ENCODE measurements at places on chromosomes 2 and 18.

- no peak for DNase-seq
These were observed 28.1 kb downstream of the RHOB start for GRCh38 chr2:20474757-20475566.

DNA sequence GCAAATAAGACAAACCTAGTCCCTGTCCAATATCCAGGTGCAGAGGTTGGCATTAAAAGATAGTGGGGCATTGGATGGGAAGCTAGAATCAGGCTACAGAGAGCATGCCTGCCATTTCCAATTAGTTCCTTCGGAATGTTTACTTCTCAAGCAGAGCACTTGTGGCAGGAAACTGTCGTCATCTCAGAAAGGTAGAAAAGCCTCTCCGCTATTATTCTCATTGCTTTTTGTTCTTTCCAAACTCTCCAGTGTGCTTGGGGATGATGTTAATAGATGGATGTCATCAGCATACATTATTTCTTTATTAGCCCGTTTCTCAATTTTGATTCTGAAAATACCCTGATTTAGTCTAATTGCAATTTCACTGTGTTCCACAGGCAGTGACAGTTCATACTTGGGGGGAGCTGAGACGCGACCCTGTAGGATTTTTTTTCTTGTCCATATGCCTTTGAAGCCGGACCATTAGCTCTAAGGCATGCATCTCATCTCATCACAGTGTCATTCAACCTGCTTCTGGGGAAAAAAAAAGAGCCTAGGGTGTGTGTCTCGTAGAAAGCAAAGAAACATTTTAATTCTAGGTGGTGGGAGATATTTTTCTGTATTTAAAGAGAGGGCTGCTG, 7.7 kb downstream of the ASB18 start:
- DNase-seq, result no peak

GRCh38 chr2:9422321-9423099, 818 bp downstream of the ITGB1BP1 start:
- peak; percentile 44 for DNase-seq

DNA sequence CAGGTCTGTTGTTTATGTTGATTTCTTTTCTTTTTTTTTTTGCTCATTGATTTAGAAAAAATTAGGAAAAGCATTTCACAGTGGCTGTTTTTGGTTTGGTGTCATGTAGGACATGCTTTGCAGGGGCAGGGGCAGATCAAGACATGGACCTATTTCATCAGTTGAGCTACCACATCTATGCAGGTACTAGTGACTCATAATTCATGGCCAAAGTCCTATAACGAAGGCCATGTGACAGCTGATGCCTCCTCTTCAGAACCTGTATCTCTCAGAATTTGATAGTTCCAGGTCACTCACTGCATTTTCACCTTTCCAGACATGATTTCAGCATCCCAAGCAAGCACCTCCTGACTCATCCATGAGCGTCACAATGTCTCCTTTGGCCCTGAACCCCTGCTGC, 195.8 kb downstream of the ALK start:
- no peak for DNase-seq

DNA sequence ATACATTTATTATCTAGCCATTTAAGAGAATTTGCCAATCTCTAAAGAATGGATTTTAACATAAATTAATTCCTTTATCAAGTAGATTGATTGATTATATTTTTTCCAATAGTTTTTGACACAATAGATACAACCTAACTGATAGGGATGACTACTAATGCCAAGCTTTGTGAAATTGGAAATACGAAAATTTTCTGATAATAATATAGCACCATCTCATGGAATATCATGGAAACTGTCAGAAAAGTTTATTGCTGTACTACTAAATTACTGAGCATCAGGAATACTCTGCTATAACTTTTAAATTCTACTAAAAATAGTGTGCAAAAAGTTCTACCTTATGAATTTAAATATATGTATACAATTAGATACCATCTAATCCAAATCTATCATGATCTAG, 101.8 kb upstream of the MAP2 start:
- no peak for DNase-seq

GRCh38 chr2:231039821-231040364, 2.6 kb downstream of the C2orf72 start:
- no peak for DNase-seq

DNA sequence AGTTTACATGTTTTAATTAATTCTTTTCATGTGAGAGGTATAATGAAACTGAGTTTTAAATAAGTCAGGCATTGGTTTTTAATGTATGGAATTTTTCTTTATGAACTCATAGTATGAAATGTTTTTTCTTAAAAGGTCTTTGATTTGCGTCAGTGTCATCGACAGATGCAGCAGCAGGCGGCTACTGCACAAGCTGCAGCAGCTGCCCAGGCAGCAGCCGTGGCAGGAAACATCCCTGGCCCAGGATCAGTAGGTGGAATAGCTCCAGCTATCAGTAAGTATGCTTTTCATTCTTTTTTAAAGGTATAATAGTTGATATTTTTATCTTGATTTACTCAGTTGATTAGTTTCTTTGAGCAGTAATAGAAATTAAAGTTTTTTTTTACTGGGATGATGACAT, 46.5 kb downstream of the SMAD4 start:
- DNase-seq, result no peak

Data from stimulated activated CD4-positive, alpha-beta T cell treated with anti-CD3 and anti-CD28 coated beads, Interleukin-4, amount 100 ng/mL, for 1 hour (primary cell).